CD8-positive, alpha-beta memory T cell (primary cell): ENCODE measurements at places on chromosomes 1 and 21. TPM values are rescaled to one million over a fixed set of nuclear protein-coding genes. Genes with fewer than 3 reads are reported as not detected.

DNA sequence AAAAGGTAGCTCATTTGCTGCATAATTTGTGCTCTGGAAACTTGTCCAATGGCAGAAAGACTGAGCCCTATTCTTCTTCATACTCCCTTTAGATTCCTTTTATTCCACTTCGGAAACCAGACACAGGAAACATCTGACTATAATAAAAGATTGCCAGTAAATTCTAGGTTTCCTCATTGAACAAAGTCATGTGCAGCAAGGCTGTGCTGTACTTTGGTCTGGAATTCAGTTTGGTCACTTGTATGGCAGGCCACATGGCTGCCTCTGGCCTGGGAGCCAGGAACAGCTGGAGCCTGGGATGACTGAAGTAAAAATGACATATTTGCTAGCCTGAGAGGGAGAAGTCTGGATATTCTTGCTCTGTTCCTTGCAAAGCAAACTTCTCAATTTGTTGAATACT lies 79.6 kb downstream of the ST3GAL3 start:
- no peak overlapping the region for H3K4me3 ChIP-seq
- no peak for DNase-seq
- peaks cover 14% of the 10 kb centered on the region for H3K4me1 ChIP-seq
- no peak overlapping the region for H3K27ac ChIP-seq
- no peaks in the 10 kb centered on the region for H3K36me3 ChIP-seq
- H3K27me3 ChIP-seq: no peaks in the 10 kb centered on the region

DNA sequence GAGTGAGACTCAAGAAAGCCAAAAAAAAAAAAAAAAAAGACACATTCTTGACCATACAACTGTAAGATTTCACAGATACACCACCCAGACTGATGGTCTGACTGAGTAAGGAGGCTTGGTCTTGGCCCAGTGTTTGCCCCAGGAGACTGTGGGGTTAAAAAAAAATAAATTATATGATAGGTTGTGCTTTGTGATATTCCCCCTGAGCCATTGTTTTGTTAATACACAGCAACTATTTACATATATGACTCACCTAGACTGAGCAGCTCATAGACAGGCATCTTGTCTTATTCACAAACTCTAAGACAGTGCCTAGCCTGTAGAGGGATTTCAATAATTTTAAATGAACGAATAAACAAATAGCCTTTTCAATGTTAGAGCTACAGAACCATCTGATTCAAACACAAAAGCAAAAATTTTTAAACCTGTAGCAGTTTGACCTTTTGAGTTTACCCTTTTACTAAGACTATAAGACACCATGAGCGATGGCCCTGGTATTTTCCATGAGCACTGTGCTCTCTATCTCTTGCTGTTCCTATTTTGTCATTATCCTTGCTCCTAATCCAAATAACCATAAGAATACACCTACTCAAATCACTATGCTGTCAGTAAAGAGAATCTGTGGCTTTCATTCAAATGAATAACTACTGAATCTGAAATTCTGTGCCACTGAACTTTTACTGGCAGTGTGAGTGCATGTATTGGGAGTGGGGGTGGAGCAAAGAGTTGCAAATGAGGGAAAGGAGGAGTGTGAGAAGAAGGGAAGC lies 199.4 kb upstream of the PTBP2 start:
- no peak for DNase-seq
- H3K36me3 ChIP-seq: no peaks in the 10 kb centered on the region
- H3K4me1 ChIP-seq: no peaks in the 10 kb centered on the region
- no peak overlapping the region for H3K27ac ChIP-seq
- H3K27me3 ChIP-seq: no peaks in the 10 kb centered on the region
- H3K4me3 ChIP-seq: no peak overlapping the region

DNA sequence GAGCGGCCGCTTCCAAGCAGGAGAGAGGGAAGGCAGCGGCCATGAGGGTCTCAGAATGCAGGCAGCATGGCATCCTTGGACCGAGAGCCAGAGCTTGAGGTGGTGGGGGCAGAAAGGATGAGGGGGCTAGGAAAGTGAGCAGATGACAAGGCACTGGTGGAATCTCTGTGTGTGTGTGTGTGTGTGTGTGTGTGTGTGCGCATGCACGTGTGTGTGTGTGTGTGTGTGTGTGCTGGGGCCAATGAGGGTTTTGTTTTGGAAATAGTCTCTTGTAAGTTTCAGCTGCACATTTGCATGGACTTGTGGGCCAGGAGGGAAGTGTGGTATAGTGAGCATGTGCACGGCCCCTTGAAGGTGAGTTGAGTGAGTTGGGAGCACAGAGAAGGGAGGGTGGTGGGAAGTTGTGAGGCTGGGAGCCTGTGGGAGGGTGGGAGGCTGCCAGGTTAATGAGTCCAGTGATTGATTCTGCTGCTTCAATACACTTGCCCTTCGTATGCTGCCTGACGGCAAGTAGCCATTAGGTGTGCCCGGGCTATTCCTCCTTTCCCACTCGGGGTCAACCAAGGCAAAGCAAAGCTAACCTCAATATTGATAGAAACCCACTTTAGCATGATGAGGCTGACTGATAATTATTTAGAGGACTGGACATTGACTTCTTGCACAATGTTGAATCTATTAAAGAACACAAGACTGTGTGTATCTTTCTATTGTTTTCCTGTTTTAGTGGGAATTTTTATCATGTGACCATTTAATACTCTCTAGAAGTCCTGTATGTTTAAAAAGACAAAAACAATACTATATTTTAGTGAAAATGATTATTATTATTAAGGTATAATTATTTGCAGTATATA lies 80.3 kb downstream of the PROX1 start:
- H3K36me3 ChIP-seq: no peaks in the 10 kb centered on the region
- no peaks in the 10 kb centered on the region for H3K27me3 ChIP-seq
- no peak for DNase-seq
- H3K4me1 ChIP-seq: no peaks in the 10 kb centered on the region
- H3K27ac ChIP-seq: no peak overlapping the region

DNA sequence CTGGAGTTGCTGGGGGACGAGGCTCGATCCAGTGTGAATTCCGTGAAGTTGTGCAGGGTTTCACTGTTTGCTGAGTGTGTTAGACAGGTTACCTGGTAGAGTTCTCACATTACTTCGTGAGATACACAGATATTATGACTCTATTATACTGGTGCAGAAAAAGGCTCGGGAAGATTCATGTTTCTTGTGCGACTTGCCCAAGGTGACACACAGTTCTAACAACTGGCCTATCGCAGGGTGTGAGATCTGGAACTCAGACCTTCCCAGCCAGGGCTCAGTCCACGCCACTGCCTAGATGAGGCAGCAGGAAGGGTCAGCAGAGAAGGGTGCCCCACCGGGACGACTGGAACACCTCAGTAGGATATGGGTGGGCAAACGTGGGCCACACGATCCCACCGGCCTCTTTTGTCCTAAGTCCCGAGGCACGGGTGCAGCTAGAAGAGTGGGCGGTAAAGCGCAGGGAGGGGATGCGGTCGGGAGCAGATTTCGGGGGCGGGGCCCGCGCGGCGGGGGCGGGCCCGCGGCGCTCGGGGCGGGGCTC lies 296 bp upstream of the RNPEP start:
- peak overlapping the region; percentile 73 for H3K27ac ChIP-seq
- H3K4me1 ChIP-seq: peaks cover 16% of the 10 kb centered on the region
- no peaks in the 10 kb centered on the region for H3K27me3 ChIP-seq
- H3K36me3 ChIP-seq: no peaks in the 10 kb centered on the region
- DNase-seq: peak; percentile 73

DNA sequence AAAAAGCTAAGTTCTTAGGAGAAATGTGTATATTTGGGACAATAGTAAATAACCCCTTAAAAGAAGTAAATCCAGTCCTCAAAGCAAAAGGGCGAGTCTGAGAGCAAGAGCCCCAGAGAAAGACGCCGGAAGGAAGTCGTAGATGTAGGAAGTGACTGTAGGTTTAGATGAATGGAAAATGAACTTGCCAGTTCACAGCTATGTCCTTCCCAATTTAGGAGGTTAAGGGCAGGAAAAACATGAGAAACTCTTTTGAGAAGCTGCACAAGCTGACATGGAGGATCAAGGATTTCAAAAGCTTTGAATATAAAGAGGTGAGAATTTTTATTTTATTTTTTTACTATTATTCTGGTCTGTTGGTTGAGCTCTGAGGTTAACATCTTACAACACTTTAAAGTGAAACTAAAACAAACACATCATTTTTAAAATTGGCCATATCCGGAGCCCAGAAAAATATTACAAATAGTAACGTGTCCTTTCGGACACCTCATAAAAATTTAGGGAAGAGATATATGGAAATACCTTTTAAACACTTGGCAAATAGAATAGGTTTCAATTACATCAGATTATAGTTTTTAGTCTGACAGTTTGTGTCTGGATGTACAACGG lies 1178.6 kb downstream of the MRPL39 start:
- no peaks in the 10 kb centered on the region for H3K36me3 ChIP-seq
- H3K4me3 ChIP-seq: peak overlapping the region; percentile 59
- no peaks in the 10 kb centered on the region for H3K4me1 ChIP-seq
- peak overlapping the region; percentile 12 for H3K27ac ChIP-seq
- H3K27me3 ChIP-seq: no peaks in the 10 kb centered on the region

DNA sequence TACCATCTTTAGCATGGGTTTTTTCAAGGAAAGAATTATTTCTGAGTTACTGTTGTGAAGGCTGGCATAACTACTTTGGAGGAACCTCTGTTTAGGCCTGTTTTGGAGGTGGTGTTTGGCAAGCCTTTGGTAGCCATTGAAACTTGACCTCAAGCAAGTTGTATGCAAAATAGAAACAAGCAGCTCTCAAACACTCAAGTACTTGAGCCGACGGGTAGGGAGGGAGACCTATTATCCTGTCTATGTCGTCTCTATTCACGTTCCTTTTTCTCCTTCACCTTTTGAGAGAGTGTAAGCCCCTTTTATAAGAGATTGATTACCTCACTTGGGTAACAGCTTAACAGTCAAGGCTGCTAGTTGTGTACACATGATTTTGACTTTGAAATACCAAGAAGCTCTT lies 878.3 kb upstream of the CXADR start:
- no peak for DNase-seq
- H3K27ac ChIP-seq: no peak overlapping the region
- no peaks in the 10 kb centered on the region for H3K27me3 ChIP-seq
- no peak overlapping the region for H3K4me3 ChIP-seq

DNA sequence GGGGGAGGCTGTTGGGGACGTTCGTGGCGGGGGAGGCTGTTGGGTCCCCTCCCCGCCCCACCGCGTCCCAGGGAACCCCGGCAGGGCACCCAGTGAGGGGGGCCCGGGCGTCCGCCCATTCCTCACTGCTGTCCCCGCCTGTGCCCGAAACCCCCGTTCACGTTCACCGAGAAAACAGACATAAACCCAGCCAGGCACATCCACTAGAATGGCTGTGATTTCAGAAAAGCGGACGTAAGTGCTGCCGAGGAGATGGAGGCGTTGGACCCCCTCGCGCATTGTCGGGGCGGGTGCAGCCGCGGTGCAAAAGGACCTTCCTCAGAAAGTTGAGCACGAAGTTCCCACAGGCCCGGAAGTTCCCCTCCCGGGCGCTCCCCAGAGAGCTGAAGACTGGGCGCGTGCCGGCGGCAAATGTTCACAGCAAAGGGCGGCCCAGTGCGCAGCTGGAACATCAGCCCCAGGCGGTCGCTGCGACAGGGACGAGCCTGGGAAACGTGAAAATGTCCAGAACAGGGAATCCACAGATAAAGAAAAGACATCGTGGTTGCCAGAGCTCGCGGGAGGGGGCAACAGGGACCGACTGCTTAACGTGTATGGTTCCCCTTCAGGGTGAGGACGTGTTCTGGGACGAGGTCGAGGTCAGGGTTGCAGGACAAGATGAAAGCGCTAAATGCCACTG lies 18.5 kb upstream of the SAMD11 start:
- H3K27ac ChIP-seq: no peak overlapping the region
- peak; percentile 26 for DNase-seq
- no peak overlapping the region for H3K4me3 ChIP-seq
- H3K27me3 ChIP-seq: peaks cover 7% of the 10 kb centered on the region

DNA sequence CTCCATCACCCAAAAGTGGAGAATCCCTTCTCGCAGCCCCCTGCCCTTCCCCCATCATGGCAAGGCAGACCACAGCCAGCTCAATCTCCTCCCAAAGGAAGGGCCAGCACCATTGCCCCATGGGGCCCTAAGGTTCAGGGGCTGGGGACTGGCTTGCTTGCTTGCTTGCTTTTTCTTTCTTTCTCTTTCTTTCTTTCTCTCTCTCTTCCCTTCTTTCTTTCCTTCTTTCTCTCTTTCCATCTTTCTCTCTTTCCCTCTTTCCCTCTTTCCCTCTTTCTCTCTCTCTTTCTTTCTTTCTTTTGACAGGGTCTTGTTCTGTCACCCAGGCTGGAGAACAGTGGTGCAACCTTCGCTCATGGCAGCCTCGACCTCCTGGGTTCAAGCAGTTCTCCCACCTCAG lies 38.1 kb upstream of the CAMK1G start:
- peaks cover 6% of the 10 kb centered on the region for H3K27me3 ChIP-seq
- no peak overlapping the region for H3K27ac ChIP-seq
- DNase-seq: no peak
- H3K4me1 ChIP-seq: no peaks in the 10 kb centered on the region
- H3K36me3 ChIP-seq: no peaks in the 10 kb centered on the region
- no peak overlapping the region for H3K4me3 ChIP-seq

The TRMT13 gene
- total RNA-seq: 24.9 TPM

The F3 gene
- 0.16 TPM for total RNA-seq

The FCAMR gene
- not detected for total RNA-seq

The BRDT gene
- total RNA-seq: not detected

The C4BPA gene
- total RNA-seq: not detected

The PWP2 gene
- total RNA-seq: 10.4 TPM

The COA6 gene
- 51.9 TPM for total RNA-seq

The MTR gene
- total RNA-seq: 52.8 TPM

The HHIPL2 gene
- total RNA-seq: 0.28 TPM

The CADM3 gene
- total RNA-seq: not detected

The MAN1C1 gene
- total RNA-seq: 3.6 TPM

The EEIG2 gene
- total RNA-seq: 19.4 TPM
